SK-N-SH (cell line): ENCODE measurements at places on chromosomes 11 and 22.

- no peak for DNase-seq
These were observed 11.3 kb downstream of the VPS37C start for GRCh38 chr11:61149624-61150615.

DNA sequence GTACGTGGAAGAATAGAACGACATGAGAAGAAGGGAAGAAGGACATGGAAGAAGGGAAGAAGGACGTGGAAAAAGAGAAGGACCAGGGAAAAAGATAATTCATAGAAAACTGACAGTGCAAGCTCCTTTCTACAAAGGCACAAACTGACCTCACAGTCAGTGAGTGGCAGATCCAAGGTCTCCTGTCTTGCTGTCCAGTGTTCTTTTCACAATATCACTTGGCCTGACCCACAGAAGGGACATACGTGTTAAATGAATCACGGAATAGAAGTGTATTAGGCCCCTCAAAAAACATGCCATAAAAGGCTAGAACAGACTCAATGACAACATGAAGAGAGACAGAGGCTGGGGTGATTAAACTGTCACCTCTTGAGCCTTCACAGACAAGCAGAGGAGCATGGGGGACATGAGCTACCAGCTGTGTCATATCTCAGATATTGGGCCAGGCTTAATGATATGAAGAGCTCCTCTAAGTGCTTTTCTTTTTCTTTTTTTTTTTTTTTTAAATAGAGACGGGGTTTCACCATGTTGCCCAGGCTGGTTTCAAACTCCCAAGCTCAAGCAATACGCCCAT is 4.6 kb downstream of the ASCC2 start:
- no peak for DNase-seq

DNA sequence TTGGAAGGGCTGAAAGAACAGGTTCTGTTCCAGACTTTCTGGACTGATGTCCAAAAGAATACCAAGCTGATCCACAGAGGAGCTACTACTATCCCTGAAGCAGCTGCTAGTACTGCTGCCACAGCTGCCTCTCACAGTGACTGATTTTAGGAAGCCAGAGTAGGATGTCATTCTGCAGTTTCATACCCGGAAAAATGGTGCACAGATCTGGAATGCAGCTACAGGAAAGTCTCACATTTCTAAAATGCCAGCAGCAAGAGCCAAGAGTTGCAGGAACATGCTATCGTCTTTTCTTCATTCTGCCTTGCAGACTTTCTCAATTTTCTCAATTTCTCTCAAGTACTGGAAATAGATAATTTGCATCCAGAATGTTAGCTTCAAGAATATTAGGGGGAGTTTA is 19.4 kb upstream of the CCDC179 start:
- no peak for DNase-seq

- DNase-seq, result peak; percentile 94
These were observed 25.9 kb upstream of the ATXN10 start for GRCh38 chr22:45645526-45646414.

DNA sequence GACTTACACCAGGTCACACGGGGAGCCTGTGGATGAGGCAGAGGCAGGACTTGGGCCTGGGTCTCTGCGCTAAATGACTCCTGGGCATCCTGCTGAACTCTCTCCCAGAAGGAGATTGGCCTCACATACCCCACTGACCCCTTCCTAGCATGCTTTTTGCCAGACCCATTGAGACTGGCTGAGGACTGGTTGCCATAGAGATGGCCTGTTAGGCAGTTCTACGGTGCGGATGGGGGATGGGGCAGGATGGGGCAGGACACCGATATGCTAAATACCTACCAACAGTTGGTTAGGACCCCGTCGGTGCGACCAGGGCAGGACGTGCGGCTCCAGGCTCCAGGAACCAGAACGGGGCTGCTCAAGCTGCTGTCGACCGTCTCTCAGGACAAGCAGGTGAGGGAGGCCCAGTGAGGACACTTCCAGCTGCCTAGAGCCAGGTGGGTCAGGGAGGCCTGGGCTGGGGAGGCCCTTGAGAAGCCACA is at the start of gene TSGA10IP:
Gene TSGA10IP (plus strand): TSS at position 51 of the 482 bp plus-strand sequence. CDS start 196 bp downstream, at position 247.
- DNase-seq, result no peak

DNA sequence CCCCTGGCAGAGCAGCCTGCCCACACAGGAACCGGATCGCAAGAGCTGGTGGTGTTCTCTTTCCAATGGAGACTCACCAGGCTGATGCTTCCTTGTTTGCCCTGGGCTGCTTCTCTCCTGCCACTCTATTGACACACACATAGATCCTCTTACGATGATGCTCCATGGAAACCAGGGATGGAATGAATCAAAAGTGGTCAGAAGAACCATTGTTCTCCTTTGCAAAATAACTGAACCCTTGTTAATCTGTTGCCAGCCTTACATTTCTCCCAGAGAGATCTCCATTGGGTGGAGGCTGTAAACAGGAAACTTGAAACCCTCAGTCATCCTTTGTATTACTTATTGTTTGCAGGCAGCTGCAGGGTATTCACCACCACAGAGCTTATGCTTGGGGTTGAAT is 24.6 kb upstream of the LDLRAD3 start:
- DNase-seq, result no peak

DNA sequence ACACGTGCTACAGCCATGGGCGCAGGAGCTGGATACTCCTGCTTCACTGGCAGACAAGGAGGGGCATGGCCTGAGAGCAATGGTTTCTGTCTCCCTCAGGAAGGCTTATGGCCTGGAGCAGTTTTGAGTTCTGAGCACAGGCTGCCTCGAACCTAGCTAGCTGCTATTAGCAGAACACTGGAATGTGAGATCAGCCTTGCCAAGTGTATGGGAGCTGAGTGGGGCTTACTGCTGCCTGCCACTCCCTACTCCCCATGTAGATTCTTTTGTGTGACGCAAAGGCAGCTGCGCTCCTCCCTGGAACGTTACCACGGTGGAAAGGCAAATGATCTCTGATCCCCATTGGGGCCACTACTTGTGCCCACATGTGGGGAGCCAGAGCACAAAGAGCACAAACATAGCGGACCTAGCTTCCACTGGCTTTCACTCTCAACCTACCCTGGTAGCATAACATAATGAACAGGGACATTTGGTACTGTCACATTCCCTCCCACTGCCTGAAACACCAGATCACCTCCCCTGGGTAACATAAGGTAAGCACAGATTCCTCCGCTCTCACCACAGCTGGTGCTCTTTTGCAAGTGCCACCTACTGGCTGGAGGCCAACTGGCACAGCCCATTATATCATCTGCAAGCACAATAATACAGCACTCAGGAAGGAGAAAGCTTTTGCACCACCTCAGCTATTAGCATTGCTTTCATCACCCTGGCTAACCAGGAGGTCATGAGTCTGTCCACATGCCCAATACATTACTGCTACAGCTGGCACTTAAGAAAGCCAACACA is 84.6 kb upstream of the GUCY1A2 start:
- no peak for DNase-seq

GRCh38 chr22:37043828-37044538 is 7.6 kb upstream of the KCTD17 start:
- peak; percentile 70 for DNase-seq

DNA sequence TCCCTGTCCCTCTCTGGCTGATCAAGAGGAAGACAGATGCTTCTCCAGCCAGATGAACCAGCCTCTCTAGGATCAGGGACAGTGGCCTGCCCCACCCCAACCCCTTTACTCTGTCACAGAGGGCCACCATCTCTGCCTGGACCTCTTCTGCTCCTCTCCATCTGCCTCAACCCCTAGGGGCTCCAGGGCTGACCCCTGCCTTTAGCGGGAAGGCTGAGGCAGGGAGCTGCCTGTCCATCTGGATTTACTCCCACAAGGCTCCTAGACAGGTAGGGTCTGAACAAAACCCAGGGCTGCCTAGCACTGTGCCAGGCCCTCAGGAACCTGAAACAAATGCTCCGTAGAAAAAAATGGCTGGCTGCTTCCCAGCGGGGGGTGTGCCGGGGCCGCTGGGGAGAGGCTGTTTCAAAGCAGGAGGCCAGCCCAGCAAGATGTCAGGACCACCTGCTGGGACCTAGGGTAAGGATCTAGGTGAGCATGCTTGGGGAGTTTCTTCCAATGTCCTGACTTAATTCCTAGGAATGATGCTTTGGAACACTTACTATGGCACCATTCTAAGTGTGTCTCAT is 3.2 kb downstream of the CHST1 start:
- DNase-seq, result no peak

DNA sequence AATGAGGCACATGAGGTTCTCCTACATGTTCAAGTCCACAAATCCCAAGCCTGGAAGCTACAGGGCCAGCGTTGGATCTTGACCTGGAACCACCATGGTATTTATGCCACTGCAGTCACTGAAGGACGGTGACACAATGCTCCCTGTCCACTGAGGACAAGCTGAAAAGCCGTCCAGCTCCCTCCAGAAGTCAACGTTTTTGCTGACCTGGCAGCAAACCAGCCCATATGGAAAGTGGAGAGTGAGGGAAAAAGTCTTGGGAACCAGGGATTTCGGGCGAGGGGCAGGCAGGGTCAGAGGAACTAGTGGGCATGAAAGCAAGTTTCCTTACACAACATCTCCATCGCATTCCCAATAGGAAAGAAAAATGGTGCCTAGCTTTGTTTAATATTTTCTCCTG is 33.3 kb downstream of the OPCML start:
- no peak for DNase-seq

DNA sequence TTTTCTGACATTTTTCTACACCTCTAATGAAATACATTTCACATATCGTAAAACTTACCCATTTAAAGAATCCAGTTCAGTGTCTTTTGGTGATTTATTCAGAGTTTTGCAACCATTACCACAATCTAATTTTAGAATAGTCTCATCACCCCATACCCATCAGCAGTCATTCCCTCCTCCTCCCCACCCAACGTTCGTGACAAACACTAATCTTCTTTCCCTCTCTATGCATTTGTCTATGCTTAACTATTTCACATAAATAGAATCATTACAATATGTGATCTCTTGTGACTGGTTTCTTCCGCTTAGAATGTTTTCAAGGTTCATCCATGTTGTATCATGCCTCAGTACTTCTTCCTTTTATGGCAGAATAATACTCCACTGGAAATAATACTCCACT is 9.5 kb downstream of the TTC28 start:
- DNase-seq, result no peak

GRCh38 chr22:32469799-32470212 is 4.8 kb upstream of the FBXO7 start:
- DNase-seq, result peak; percentile 74

GRCh38 chr22:33917744-33918406 is 2.4 kb downstream of the LARGE1 start:
- peak; percentile 39 for DNase-seq

GRCh38 chr11:64690235-64690634 is 32.8 kb downstream of the NRXN2 start:
- no peak for DNase-seq

- DNase-seq, result no peak
These were observed 27.3 kb upstream of the SERPIND1 start for GRCh38 chr22:20746431-20747189.

DNA sequence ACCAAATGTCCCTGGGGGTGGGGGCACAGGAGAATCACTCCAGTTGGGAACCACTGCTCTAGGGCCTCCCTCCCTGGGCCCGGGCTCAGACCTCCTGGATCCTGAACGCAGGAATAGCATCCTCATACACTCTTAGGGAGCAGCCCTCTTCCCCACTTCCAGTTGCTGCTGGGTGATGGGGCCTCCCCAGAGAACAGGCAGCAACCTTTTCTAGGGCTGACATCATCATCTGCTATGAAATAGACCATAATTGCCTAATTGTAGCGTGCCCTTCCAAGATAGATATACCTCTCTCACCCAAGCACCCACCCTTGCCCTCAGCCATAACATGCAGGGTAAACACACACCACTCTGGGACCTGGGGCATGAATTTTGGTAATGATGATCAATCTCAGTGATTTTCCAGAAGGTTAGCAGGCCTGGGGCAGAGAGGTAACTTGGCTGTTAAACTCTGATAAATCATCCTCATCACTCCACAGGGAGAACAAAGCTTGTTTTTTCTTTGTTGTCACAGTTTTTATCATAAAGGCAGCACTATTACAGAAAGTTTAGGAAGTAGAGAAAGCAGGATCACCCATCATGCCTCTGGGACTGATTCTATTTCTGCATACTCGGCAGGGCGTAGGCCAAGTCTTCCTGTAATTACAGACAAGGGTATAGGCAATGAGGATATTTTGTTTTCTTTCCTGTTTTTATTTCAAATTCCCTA is 88.3 kb upstream of the PRDM11 start:
- no peak for DNase-seq

- no peak for DNase-seq
These were observed 733.5 kb downstream of the BRD1 start for GRCh38 chr22:49094151-49094550.

DNA sequence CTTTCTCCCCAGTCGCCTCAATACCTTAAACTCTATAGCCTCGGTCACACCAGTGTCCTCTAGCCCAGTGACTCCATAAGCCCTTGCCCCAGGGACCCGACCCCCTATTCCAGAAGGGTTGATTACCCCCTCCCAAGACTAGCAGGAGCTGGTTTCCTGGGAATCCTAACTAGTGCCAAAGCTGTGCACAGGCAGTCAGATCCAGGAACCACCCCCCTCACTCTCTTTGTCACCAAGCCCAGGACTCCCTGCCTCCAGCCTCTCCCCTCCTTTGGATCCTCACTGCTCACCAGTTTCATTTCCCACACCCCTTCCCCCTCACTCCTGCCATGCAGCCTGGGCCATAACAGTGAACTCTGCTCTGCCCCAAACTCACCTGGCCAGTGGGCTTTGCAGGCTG is 9.8 kb downstream of the LTBP3 start:
- no peak for DNase-seq

GRCh38 chr11:105829084-105829483 is 193.0 kb downstream of the MSANTD4 start:
- DNase-seq, result no peak

DNA sequence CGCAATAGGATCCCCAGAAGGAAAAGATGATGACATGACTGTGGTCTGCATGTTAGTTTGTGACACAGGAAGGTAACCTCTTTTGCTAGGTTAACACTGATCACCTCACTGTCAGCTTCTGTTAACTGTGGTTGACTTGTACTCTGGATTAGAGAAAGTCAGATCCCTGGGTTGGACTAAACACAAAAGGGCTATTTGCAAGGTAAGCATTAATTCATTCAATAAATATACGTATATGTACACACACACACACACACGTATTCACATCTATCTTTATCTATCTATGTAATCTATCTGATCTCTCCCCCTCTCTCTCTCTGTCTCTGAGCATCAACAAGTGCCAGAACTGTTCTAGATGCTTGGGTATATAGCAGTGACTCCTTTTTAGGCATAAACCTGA is 136.1 kb upstream of the SNX19 start:
- DNase-seq, result no peak

DNA sequence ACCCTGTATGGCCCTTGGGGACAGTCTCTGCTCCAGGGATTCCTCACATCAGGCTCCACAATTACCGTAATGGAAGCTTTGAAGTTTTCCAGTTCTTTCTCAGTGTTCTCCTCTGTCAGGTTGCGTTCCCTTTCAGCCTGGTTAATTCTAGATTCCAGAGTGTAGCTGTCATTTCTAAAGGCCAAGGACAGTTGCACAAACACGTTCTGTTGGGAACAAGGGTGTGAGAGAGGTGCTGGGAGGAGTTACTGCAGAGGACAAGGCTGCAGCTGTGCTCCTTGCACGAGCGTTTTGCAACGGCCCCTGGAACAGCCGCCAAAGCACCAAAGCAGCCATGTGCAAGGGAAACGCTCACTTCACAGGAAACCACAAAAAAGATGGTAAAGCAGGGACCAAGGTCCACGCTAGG is 35.9 kb upstream of the LYVE1 start:
- no peak for DNase-seq
